ENCODE measurements at places on chromosomes 2 and 18. TPM values are rescaled to one million over a fixed set of nuclear protein-coding genes. Genes with fewer than 3 reads are reported as not detected.

SLC11A1 gene
- 3.1 TPM for polyA plus RNA-seq

XRCC5 gene
- 79.7 TPM for polyA plus RNA-seq

GRCh38 chr2:78408795-78409118, 616.7 kb upstream of the REG3G start:
- DNase-seq: no peak

DNA sequence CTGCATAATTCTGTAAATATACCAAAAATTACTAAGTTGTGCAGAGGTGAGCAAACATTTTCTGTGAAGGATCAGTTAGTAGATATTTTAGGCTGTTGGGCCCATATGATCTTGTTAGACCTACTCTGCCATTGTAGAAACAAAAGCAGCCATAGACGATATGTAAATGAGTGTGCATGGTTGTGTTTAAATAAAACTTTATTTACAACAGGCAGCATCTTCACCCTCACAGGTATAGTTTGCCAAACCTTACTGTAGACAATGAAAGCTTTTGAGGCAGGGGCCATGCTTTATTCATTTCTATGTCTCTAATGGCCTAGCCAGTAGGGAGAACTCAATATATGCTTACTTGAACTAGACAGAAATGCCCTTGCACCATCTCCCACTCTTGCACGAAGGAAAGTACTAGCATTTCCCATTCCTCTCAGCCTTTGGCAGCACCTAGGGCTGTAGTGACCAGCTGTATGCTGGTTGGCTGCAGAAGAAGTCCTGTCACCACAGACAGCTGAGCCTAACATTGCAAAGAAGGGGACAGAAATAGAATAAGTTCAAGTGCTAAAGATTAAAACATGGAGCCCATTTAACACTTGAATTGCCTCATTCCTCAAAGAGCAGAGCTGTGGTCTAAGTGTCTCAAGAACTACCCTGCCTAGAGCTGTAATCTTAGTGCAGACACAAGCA, 305.1 kb upstream of the MGAT5 start:
- no peak for DNase-seq

DNA sequence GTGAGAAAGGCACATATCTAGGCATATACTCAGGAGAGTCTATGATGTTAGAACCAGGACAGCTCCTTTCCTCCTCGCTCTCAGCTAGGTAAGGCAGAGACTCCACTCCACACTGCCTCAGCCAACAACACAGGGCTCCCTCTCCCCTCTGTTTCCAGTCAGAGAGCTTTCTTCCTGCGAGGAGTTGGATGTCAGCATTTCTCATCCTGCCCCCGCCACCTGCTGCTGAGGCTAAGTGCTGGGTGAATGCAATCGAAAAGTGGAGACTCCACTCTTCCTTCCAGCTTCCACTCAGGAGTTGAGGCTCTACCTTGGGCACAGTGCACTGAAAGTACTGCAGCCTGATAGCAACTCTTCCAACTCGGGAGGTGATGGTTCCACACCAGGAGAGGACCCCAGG, 177.2 kb upstream of the RAB6C start:
- no peak for DNase-seq

DNA sequence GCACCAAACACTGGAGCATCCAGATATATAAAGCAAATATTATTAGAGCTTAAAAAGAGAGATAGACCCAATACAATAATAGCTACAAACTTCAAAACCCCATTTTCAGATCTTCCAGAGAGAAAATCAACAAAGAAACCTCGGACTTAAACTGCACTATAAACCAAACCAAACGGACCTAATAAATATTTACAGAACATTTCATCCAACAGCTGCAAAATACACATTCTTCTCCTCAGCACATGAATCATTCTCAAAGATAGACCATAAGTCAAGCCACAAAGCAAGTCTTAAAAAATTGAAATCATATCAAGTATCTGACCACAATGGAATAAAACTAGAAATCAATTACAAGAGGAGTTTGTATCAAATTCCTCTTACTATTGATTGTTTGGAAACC, 140.2 kb upstream of the OTOS start:
- no peak for DNase-seq

DNA sequence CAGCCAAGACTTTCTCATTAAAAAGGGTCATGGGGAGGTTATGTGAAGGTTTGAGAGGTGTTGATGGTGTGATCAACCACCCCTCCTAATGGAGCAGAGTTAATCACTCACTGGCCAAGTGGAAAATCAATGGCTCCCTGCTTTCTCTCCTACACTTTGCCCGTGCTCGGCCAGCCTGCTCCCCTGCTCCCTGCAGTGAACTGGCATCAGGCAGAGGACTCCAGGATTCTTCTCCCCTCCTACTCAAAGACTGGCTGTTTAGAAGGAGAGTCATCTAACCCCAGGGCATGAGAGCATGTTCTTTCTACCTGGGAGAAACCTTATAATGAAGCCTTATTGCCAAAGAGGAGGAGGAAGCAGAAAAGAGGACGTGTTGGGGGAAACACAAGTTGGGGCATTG, 74.9 kb downstream of the SGPP2 start:
- DNase-seq: no peak

DNA sequence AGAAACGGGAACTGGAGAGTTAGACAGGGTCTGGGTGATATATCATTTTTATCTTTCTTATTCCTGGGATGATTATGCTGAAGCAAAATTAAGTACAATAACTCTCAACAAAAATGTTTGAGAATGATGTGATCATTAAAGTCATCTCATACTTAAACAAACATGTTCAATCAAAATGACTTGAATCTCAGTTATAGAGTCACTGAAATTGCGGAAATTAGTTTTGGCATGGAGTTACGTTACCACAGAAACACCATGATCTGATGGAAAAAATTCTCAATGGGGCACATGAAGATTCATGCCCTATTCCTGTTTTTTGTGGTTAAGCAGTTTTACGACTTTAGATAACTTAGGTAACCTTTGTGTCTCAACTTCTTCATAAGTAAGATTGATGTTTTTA, 757.7 kb downstream of the EPHA4 start:
- DNase-seq: no peak

- no peak for DNase-seq
Measured at GRCh38 chr2:172951554-172951953, 124.1 kb upstream of the MAP3K20 start.
